Stimulated activated CD8-positive, alpha-beta memory T cell treated with anti-CD3 and anti-CD28 coated beads, Interleukin-15, amount 100 ng/mL, for 1 hour (primary cell): ENCODE measurements at places on chromosomes 2 and 18.

GRCh38 chr2:237674731-237675276 lies 47.4 kb downstream of the LRRFIP1 start:
- DNase-seq: peak; percentile 67

- DNase-seq: no peak
These were observed 51.3 kb downstream of the ACSL3 start for GRCh38 chr2:222912117-222912516.

DNA sequence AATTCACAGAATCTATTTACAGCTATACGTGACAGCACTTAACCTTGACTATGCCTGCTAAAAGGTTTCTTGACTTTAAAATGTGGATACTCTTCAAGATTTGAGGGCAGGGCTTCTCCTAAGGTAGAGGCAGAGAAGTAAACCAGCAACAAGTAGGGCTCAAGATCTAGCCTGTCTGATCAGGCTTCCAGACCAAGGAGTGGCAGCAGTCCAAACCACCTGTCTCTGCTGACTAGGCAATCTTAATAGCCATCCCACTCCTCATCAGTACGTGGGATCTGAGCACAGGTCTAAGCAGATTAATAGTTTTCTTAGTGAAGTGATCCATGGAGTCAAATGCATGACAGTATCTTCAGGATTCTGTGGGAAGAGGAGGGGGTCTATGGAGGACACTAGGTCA lies 100.4 kb downstream of the GPD2 start:
- no peak for DNase-seq

GRCh38 chr2:103789381-103790095 lies 1027.7 kb downstream of the TMEM182 start:
- no peak for DNase-seq

GRCh38 chr2:233847248-233847898 lies 7.0 kb downstream of the HJURP start:
- DNase-seq: no peak

- no peak for DNase-seq
These were observed 29.1 kb downstream of the RTP5 start for GRCh38 chr2:241898463-241899270.

DNA sequence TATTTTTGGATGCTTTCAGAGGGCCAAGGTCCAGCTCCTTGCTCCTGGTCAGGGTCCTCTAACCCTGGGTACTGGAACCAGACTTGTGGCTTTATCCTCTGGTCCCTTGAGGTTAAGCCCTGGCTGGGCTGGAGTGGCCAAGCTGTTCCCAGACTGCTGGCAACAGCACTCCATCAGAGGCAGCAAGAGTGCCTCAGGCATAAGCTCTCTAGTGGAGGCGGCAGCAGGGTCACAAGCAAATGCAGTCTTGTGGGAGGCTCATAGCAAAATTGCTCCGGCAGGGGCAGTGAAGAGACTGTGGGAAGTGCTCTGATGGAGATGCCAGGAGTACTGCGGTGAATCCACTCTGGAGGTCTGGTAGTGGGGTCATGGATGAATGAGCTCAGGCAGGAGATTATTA lies 128.9 kb upstream of the OTOS start:
- DNase-seq: no peak

- DNase-seq: no peak
These were observed 131.6 kb downstream of the CDH2 start for GRCh38 chr18:28045176-28045810.

DNA sequence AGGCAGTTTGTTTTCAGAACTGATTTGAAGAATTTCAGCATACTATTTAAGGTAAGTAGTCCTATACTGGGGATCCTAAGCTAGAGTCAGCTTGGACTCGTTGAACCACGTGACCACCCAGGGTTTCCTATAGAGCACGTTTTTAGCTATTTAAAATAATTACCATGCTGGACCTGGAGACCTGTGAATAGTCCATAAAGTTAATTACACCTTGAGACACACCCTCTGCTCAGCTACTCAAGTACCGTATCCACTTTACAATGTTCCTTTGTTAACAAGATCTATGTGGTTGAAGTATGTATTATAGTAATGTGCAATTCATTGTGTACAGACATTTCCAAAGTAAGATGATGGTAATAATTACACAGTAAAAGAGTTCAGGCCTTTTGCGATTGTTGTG lies 67.6 kb downstream of the CRIM1 start:
- no peak for DNase-seq

DNA sequence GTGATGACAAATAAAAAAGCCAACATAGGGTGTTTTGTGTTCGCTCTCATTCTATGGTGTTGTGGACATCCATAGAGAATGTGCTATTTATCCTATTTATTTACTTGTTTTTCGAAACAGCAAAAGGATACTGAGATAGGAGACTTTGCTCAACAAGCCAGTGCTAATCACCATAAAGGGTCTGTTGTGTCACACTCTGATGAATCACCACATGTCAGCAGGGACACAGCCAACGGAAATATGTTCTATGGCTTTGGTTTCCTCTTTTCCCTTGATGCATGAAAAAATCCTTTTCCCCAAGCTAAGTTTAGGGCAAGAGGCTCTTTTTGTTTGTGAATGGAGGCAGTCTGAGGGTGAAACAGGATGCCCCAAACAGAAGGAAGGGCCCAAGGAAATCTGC lies 154.3 kb downstream of the RNF152 start:
- DNase-seq: no peak

- DNase-seq: no peak
These were observed 33.1 kb downstream of the MBD2 start for GRCh38 chr18:54191352-54191751.

DNA sequence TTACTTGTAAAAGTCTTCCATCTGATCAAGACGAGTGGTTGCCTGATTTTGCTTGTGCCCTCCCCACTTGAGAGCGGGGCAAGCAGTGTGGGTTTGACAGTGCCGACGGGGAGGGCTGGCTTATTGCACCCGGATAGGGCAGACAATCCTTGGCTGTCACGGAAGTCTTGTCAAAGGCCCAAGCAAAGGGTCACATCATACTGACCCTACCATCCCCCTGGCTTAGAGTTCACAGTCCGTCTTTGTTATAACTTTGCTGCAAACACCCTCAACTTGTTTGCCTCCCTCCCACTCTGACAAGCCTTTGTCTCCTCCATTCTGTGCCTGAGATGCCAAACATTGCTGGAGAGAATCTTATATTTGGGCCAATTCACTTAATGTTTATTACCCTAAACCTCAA lies 165.9 kb upstream of the MSH6 start:
- no peak for DNase-seq

- no peak for DNase-seq
These were observed at the start of gene ABCA12 for GRCh38 chr2:215138479-215138878. Gene ABCA12, minus strand, starts transcription at chr2:215138626. Its CDS starts 418 bp downstream, at chr2:215138208.

DNA sequence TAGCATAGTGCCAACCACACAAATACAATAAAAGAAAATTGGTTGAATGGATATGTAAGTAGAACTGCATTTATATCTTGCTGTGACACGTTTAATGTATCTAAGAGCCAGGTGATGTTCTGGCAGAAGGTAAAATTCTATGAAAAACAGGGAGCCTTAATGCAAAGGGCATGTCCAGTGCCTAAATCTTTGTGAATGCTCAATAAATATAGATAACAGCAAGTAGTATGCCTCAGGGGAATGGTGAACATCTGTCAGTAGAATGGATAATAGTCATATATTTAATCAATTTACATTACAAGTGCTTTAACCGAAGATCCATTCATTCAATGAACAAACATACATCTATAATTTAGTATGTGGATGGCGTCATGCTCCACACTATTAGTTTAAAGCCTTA lies 43.7 kb upstream of the NYAP2 start:
- no peak for DNase-seq

- DNase-seq: no peak
These were observed 4.2 kb downstream of the ECEL1 start for GRCh38 chr2:232483311-232483922.

DNA sequence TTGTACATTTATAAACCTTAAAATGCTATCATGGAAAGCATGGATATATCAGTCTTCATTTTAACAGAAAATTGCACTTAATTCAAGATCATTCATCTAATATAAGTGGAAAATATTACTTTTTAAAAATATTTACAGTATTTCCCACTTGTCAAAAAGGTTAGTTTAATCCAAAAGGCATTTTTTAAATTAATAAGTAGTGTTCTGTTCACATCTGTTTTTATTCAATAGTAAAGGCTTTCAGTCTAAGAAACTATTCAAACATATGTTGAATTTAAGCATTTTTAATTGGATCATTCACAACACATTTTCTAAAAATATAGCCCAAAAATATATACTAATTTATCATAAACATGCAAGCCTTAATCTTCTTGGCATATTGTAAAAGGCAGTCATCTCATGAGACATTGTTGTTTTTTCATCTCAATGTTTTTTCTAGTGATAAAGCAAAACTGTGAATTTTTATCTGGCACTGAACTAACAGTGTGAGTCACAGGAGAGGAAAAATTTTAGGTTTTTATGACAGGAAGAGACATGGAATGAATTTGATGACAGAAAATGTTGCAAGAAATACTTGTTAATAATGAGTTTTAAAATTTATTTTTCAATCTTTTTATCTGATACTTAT lies 1642.5 kb upstream of the TMEFF2 start:
- no peak for DNase-seq
